ENCODE measurements at places on chromosomes 5 and 9.
A peak's percentile ranks its signal among the peaks of the same experiment; 100 is the strongest.

GRCh38 chr5:67291066-67291465 is 94.5 kb upstream of the CD180 start:
- DNase-seq: no peak

- no peak for DNase-seq
Measured at GRCh38 chr9:136531186-136531903, 14.5 kb downstream of the NOTCH1 start.

DNA sequence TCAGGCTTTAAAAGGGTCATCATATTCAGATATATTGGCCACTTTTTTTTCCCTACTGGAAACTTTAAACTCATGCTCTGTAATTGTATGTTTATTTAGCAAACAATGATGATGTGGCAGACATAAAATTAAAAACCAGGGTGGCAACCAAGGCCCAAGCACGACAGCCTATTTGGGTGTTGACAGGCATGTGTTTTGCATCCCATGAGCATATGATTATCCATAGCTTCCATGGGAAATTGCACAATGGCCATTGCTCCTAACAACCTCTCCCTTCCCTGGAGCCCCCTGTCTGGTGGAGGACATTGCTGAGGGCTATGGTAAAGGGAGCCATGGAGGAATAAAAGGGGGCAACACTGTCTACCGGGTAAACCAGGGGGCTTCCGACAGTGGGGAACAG is 134.7 kb downstream of the GAS1 start:
- DNase-seq: no peak

GRCh38 chr5:29262339-29263123 is 1931.0 kb upstream of the CDH6 start:
- DNase-seq: no peak

DNA sequence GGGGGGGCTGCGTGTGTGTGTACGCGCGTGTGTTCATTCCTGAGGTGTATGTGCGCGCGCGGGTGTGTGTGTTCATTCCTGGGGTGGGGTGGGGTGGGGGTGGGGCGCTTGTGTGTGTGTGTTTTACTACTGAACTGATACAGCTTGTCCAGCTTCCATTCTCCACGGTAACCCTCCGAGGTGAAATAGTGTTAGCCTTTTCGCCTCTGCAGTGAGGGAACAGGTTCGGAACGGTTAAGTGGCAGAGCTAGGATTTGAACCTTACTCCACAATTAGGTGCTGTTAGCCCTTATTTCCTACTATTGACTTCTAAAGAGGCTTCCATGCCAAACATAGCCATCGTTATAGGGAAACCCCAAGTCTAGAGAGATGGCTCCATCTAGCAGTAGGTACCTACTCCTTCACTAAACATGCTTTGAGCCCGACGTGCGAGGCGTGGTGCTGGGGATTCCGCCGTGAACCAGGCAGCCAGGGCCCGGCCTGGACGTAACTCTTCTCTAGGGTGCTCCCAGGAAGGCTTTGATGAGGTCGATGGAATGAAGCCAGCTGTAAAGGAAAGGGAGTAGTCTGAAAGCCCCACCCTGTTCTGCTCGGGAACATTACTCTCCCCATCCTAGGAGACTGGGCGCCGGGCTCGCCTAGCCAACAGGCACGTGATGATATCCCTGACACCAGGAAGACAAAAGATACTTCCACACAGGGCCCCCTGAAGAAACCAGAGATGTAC is 782 bp upstream of the SKP1 start:
- no peak for DNase-seq

DNA sequence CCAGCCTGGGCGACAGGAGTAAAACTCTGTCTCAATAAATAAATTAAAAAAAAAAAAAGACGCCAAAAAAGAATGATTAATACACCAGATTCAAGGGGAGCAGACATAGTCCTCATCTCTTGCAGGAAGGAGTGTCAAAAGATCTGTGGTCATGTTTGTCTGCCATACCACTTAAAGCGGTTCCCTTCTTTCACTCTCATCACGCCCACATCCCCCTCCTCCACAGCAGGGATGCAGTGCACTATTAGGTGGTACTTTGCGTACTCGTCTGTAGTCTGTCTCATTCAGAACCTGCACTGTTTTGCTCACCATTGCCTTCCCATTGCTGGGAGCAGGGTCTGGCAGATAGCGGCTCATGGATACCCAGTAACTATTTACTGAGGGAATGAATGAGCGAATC is 11.2 kb downstream of the CDHR2 start:
- peak; percentile 55 for DNase-seq

- DNase-seq: no peak
Measured at GRCh38 chr5:87661784-87662566, 249.2 kb upstream of the CCNH start.

DNA sequence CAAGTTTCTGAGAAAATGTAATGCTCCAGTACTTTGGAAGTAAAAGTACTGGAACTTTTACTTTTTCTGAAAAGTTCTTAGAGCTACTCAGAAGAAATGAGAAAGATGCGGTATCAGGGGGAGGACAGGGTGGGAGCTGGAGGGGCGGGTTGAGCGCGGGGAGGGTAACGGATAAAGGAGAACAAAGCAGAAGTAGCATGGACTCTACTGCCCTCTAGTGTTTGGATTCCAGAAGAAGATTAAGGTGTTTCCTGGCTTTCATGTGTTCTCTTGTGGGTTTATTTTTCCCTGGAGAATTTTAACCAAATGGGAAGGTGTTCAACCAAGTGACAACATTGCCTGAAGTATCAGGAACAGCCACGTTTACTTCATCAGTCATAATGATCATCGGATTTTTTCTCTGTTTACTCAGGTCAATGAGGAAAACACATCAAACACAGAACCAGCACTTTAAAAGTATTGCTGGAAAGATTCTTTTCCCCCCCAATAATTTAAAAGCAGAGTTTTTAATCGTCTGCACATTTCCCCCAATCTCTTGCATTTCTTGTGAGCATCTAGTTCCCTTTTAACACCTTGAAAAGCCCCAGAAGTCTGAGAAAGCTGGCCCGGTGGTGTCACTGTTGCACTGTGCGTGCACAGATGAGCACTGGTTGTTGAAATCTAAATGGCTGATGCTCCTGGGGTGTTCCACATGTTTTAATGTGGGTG is 190.6 kb downstream of the MPDZ start:
- no peak for DNase-seq

GRCh38 chr5:73735032-73735734 is 109.2 kb downstream of the ARHGEF28 start:
- DNase-seq: no peak

- DNase-seq: no peak
Measured at GRCh38 chr9:75142202-75142601, 53.9 kb downstream of the OSTF1 start.

DNA sequence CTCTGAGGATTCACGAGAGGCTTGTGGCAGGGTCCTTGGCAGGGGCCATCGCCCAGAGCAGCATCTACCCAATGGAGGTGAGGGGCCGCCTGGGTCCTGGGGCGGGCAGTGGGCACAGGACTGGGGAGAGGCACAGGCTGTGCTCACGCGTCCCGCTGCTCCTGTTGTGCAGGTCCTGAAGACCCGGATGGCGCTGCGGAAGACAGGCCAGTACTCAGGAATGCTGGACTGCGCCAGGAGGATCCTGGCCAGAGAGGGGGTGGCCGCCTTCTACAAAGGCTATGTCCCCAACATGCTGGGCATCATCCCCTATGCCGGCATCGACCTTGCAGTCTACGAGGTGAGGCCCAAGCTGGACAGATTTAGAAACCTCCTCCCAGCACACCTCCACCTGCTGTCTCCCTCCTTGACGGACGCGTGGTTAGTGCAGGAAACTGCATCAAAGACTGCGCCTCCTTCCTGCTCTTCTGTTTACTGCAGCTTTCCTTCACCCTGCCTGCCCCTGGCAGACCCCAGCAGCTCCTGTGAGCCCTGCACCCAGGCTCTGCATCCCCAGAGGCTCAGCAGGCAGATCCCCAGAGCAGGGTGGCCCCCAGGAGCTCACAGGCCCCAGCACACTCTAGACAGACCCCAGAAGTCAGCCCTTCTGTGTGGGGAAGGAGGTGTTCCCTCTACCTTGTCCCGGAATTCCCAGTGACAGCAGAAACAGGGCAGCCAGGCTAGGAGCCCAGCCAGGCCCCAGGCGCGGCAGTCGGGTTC is 21.2 kb downstream of the PTGES2 start:
- DNase-seq: no peak

DNA sequence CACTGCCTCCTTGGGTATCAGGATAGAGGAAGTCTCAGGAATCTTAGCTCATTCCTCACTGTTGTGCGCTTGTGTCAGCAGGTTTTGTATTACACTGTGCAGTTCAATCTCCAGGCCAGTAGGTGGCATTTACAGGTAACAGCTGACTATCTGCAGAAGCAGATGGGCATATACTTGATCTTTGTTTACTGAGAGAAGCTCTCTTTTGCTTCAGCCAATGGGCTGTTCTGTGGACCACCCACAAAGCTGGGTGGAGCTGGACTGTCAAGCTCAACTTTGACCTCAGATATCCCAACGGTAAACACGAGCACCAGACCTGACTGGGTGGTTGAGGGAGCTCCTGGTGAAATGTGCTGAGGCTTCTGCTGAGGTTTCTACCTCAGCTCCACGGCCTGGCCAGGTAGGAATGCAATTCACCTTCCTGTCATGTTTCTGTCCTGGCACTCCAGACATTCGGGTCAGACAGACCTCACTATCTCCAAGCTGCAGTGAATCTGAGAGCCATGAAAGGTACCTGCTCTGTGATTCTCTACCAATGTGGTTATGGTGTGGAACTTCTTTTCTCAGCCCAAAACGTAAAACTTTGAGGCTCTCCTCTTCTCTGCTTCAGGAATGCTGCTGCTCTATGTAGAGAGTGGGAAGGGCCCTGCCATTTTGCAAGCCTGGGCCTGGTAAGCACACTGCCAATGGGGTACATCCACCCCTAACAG is 167.9 kb upstream of the ACTBL2 start:
- peak; percentile 4 for DNase-seq

DNA sequence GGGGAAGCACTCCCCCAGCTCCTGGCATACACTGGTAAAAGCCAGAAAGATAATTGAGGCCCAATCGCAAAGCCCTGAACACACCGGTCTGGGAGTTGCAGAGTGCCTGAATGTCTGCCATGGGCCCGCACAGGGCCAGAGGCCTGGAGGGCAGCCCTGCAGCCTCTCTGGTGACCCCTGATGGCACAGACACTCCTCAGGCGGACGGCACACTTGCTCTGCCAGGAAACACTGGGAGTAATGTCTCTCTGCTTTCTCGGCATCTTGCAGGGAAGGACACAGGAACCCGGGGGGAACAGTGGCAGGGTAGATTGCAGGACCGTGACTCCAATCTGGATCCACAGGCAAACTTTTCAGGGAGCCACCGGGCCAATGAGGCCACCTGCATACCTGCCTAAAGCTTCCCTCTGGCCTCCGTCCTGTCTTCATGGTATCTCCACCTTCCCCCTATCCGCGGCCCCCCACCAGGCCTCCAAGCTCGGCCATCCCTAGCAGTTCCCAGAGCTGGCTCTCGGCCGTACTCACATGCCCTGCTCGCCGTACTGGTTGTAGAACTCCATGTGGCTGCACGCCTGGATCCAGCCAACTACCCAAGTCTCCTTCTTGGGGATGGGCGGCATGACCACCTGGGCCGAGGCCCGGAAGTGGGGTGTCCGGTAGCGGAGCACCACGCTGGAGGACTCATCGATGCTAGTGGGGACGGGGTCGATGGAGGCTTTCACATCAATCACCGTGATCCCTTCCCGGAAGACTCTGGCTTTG is 797 bp downstream of the FAM78A start:
- DNase-seq: peak; percentile 56

GRCh38 chr9:8784838-8785237 is 985.3 kb upstream of the DMAC1 start:
- no peak for DNase-seq

DNA sequence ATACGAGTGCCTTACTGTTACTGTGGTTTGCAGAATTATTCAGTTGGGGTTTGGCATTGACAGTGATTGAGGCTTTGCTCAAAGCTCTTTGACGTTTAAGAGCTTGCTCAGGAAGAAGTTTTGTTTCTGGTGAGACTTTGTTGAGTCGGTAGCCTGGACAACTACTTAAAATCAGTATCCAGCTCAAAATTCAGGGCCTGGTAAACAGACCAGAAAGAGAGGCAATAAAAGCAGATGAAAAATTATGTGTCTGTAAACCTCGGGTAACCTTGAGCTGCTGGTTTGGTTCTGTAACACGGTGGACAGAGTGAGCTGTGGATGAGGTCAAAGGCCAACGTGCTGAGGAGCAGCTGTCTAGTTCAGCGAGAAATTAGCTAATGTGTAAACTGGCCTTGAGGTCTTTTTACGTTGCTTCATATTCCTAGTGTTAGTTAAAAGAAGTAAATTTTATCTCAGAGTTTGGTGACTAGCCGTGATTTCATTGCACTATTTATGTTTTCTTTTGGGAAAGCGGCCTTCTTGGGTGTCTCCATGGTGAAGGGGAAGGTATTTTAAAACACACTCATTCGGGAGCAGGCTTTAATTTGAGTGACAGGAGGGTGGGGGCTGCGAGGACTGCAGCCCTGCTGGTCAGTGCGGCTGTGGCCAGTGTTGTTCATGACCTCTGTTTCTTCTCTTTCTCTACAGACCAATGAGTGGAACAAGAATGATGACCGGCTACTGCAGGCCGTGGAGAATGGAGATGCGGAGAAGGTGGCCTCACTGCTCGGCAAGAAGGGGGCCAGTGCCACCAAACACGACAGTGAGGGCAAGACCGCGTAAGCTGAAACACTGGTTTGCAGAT is 82.0 kb upstream of the TTC23L start:
- no peak for DNase-seq

DNA sequence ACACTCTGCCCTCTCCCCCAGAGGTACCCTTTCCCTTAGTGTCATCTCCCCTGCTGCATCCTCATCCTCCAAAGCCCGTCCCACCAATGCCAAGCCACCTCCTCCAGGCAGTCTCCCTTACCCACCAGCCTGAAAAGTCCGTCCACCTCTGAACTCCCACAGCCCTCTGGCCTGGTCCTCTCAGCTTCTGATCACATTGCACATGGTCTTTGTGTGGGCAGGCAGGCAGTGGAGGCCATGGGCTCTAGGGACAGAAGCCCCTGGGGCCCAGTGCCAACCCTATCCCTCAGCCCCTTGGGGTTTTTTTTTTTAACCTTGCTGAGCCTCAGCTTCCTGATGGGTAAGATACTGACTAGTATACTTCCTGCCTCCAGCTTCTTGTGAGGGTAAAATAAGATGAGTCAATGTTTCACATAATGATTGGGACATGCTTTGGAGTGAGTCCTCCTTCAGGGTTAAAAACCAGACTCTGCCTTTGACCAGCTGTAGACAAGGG is 19.4 kb downstream of the CSF1R start:
- DNase-seq: no peak

- DNase-seq: no peak
Measured at GRCh38 chr5:84213861-84214260, 170.8 kb downstream of the EDIL3 start.

DNA sequence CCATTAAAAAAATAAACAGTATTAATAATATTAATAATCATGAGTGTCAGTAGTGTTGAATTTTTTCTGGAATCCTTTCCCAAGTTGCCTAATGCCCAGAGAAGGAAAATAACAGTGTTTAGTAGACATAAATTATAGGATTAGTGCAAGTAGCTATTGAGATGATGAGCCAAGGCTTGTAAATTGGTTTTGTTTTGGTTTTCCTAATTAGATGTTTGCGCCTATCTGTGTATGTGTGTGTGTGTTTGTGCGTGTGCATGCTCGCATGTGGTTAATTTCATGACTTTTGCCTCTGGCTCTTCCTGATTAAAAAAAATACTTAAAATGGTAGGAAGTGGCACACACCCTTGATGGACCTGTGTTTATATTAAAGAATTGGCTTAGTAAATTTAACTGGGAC is 55.4 kb downstream of the FXN start:
- DNase-seq: no peak

All from stimulated activated naive CD8-positive, alpha-beta T cell treated with anti-CD3 and anti-CD28 coated beads, Interleukin-15, Interleukin-2, amounts not matched to agents 100 U/mL and 50 U/mL, for 24 hours (primary cell).